ENCODE measurements at places on chromosomes 2 and 18.

DNA sequence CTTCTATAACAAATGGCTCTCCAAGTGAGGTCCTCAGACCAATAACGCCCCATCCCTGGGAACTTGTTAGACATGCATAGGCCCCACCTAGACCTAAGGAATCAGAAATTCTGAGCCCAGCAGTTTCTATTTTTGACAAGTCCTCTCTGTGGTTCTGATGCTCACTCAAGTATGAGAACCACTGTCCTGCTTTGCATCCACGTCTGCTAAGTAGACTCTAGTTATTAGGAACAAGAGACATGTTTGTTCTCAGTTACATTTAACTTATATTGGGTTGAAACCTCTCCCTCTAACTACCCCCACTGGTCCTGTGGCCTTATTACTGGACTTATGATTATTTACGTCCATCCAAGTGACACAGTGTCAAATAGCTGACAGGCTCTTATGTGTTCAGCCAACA lies 70.3 kb downstream of the TMEM17 start:
- DNase-seq = no peak

GRCh38 chr18:12043811-12044210 lies 49.8 kb upstream of the ANKRD62 start:
- DNase-seq = no peak

GRCh38 chr2:38508311-38509039 lies 94.3 kb downstream of the HNRNPLL start:
- peak; percentile 37 for DNase-seq

DNA sequence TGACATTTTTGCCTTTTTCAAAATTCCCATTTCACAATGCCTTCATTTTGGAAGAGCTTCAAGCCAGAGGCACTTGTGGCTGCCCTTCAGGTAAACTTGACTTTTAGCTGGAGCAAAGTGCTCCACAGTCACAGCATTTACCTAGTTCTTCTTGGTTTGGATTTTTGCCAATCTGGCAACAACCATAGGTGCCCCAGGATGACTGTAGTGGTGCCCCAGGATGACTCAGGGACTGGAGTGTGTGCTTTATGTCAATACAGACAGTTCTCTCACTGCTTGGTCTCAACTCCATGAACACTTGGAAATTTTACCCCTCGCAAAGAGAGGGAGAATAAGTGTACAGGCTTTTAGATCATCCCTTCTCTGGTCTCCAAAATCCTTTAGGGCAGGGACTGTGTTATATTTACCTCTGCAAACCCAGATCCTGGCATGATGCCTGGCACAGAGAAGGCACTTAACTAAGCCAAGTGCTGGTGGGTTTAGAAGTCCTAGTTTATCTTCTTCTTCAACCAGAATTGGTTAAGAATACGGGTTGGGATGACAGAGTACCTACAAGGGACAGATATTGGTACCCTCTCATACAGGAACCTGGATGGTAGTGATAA lies 15.3 kb upstream of the PTPN4 start:
- DNase-seq = no peak

GRCh38 chr2:219612577-219613286 lies 14.7 kb upstream of the SLC4A3 start:
- DNase-seq = no peak

DNA sequence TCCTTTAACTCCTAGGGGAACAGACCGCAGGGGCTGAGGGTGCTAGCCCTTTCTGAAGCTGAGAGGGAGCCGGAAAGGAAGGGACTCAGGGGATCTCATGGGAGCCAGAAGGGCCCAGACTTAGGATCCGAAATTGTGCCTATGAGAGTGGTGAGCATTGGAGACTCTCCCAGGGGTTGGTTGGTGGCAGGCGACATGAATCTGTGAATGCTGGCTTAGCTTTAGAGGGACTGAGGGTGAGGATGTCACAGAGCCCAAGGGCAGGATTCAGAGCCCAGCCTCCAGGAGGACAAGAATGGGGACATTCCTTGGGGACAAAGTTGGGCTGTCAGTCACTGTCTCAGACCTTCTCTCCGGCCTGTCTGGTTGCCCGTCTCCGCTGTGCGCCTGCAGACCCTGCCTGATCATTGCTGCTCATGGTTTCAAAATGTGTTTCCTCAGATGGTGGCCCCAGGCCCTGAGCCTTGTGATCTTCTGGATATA lies 17.5 kb downstream of the GNLY start:
- no peak for DNase-seq

GRCh38 chr2:216474925-216475670 lies 23.5 kb upstream of the RPL37A start:
- DNase-seq = no peak

GRCh38 chr2:119591523-119591922 lies 47.3 kb downstream of the CFAP221 start:
- DNase-seq = no peak

DNA sequence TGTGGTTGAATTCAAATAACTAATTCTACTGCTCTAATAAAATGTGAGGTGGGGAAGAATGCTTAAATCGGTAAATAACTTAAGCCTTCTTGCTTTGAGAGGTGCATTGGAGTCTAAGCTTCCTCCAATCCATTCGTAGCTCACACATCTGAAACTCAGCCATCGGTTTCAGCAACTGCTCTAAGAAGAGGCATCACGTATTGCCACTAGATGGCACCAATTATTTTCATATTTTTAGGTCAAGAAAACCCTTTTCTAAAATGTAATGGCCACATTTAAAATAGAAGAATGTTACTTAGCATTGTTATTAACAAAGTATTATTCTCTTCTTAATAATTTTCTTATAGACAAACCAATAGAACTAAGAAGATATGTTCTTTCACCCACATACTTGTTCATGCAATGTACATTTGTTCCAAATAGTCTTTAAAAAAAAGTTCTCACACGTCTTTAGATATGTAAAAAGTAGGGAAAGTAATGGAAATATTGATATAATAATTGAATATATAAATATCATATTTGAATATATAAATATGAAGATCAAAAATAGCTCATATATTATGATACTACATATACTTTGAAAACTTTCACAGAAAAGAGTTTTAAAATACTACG lies 229.8 kb downstream of the CCDC178 start:
- no peak for DNase-seq
